ENCODE measurements at places on chromosomes 1 and 21. TPM values are rescaled to one million over a fixed set of nuclear protein-coding genes. Genes with fewer than 3 reads are reported as not detected.
A peak's percentile ranks its signal among the peaks of the same experiment; 100 is the strongest.

GRCh38 chr1:218521414-218522169 is 176.5 kb downstream of the TGFB2 start:
- peak; percentile 88 for DNase-seq
- no peaks in the 10 kb centered on the region for H3K27me3 ChIP-seq
- H3K36me3 ChIP-seq: no peaks in the 10 kb centered on the region
- no peak overlapping the region for H3K27ac ChIP-seq

GRCh38 chr1:173433751-173434326 is 43.3 kb upstream of the PRDX6 start:
- no peak for DNase-seq
- H3K4me1 ChIP-seq: peaks cover 32% of the 10 kb centered on the region
- no peaks in the 10 kb centered on the region for H3K36me3 ChIP-seq
- no peak overlapping the region for H3K27ac ChIP-seq
- H3K27me3 ChIP-seq: no peaks in the 10 kb centered on the region
- H3K4me3 ChIP-seq: no peak overlapping the region

DNA sequence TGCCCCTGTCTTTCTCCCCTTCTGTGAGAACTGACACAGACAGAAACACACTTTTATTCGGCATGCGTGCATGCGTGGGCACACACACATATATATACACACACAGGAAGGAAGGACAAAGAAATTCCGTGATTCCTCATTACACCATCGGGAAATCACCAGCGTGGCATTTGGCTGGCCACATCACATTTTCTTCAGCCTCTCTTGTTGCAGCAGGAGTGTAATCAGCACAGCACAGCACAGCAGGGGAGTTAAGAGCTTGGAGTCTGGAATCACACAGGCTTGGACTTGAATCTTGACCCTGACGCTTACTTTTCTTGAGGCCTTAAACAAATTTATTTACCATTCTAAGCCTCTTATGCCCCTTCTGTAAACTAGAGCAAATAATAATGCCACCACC is 45.3 kb upstream of the EPHA8 start:
- no peak for DNase-seq
- H3K4me3 ChIP-seq: no peak overlapping the region
- H3K27me3 ChIP-seq: no peaks in the 10 kb centered on the region
- no peaks in the 10 kb centered on the region for H3K4me1 ChIP-seq
- peaks cover 19% of the 10 kb centered on the region for H3K36me3 ChIP-seq
- H3K27ac ChIP-seq: no peak overlapping the region

Gene SEMA6C
- 2.0 TPM for total RNA-seq

GRCh38 chr1:61000327-61000726 is 82.0 kb upstream of the NFIA start:
- H3K27ac ChIP-seq: no peak overlapping the region
- no peak for DNase-seq
- no peaks in the 10 kb centered on the region for H3K4me1 ChIP-seq
- peaks cover 10% of the 10 kb centered on the region for H3K27me3 ChIP-seq

Gene KCNN3
- total RNA-seq: 0.26 TPM

Gene ACTL8
- total RNA-seq: not detected

DNA sequence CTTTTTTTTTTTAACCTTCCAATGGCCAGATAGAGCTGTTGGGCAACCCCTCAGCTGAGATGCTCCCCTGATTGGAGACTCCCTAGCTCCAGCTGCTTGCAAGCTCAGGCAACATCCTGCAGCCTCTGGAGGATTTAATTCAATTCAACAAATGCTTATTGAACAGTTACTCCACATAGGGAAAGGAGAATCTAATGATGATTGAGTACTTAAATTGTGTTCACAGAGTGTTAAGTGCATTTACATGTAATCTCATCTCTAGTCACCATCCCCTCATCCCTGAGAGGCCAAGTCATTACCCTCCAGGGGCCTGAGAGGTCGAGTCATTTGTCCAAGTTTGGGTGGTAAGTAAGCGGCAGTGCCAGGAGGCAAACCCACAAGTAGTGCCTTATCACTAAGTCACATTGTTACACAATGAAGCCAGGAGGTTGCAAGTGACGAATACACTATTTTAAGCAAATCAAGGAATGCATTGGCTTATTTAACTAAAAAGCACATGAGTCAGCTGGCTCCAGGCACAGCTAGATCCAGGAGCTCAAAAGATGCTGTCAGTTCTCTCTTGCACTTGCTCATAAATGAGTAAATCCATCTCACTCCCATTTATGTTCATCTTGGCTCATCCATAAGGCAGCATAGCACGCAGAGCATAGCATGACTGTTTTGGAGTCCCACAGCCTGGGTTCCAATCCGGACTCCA is 64.3 kb downstream of the OPTC start:
- peak; percentile 99 for DNase-seq
- peak overlapping the region; percentile 27 for H3K4me3 ChIP-seq
- peak overlapping the region; percentile 97 for H3K27ac ChIP-seq
- no peaks in the 10 kb centered on the region for H3K27me3 ChIP-seq
- no peaks in the 10 kb centered on the region for H3K36me3 ChIP-seq

Gene SSU72
- total RNA-seq: 283 TPM

GRCh38 chr1:212828395-212828794 is 19.1 kb downstream of the SPATA45 start:
- H3K4me1 ChIP-seq: no peaks in the 10 kb centered on the region
- no peak overlapping the region for H3K27ac ChIP-seq
- H3K4me3 ChIP-seq: no peak overlapping the region

Gene OR2T2
- total RNA-seq: not detected

GRCh38 chr1:3410142-3410925 is 44.1 kb upstream of the ARHGEF16 start:
- H3K36me3 ChIP-seq: no peaks in the 10 kb centered on the region
- H3K27me3 ChIP-seq: peaks cover 84% of the 10 kb centered on the region

Gene LHX8
- total RNA-seq: not detected

DNA sequence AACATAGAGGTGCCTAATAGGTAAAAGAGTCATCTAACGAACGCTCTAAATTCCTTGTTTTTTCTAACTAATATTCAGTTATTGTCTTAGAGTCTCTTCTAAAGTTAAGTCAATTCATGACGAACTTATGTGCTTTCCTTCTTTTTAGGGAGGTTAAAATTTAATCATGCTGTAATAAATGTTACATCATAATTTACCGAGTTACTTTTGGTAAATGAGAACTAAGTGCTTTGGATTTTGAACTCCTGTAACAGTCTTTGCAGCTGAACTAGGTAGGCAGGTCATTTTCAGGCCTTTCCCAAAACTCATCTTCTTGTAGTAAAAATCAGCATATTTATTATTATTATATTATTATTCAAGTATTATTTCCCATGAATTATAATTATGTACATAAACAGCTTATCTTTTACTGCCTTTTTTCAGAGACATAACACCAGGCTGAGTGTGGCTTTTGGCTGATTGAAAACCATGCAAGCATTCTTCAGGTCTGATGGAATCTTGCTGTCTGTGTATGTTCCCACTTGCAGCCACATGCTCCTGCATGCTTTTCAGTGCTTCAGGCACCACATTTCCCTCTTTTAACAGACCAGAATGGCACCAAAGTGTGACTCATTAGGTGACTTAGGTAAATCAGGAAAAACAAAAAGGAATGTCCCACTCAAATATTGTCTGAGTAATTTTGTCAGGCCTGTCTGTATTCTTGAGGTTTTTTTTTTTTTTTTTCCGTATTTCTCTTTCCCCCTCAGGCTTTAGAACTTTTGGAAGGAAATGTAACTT is 81.0 kb upstream of the CD55 start:
- no peak overlapping the region for H3K4me3 ChIP-seq
- no peaks in the 10 kb centered on the region for H3K27me3 ChIP-seq

- no peaks in the 10 kb centered on the region for H3K4me1 ChIP-seq
- H3K27ac ChIP-seq: no peak overlapping the region
- H3K4me3 ChIP-seq: no peak overlapping the region
- no peak for DNase-seq
- H3K36me3 ChIP-seq: peaks cover 5% of the 10 kb centered on the region
- H3K27me3 ChIP-seq: no peaks in the 10 kb centered on the region
Observed at GRCh38 chr1:178910023-178910422, 39.1 kb upstream of the ANGPTL1 start.

Gene NUDT17
- 2.4 TPM for total RNA-seq

Gene NUP133
- 66.5 TPM for total RNA-seq

GRCh38 chr21:29812947-29813346 is 126.8 kb downstream of the GRIK1 start:
- no peaks in the 10 kb centered on the region for H3K4me1 ChIP-seq
- no peak for DNase-seq
- H3K36me3 ChIP-seq: no peaks in the 10 kb centered on the region
- H3K27ac ChIP-seq: no peak overlapping the region

Gene SMCP
- not detected for total RNA-seq

DNA sequence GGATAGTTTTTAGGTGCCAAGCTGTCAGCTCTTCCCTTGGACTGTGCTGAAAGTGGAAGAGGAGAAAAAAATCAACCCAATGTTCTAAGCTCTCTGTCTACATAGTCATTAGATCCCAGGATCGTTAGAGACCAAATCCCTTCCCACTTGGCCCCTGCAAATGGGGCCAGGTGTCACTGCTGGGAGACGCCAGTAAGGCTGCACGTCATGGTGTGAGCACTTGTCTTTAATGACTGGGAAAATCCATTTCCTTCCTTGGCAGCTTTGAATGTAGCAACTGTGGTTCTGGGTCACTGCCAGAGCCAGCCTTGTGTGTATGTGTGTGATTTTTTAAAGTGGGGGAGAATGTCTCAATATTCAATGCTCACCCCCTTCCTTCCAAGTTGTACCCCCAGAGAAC is 59.9 kb downstream of the MAN1C1 start:
- H3K4me3 ChIP-seq: no peak overlapping the region
- H3K27me3 ChIP-seq: peaks cover 9% of the 10 kb centered on the region

DNA sequence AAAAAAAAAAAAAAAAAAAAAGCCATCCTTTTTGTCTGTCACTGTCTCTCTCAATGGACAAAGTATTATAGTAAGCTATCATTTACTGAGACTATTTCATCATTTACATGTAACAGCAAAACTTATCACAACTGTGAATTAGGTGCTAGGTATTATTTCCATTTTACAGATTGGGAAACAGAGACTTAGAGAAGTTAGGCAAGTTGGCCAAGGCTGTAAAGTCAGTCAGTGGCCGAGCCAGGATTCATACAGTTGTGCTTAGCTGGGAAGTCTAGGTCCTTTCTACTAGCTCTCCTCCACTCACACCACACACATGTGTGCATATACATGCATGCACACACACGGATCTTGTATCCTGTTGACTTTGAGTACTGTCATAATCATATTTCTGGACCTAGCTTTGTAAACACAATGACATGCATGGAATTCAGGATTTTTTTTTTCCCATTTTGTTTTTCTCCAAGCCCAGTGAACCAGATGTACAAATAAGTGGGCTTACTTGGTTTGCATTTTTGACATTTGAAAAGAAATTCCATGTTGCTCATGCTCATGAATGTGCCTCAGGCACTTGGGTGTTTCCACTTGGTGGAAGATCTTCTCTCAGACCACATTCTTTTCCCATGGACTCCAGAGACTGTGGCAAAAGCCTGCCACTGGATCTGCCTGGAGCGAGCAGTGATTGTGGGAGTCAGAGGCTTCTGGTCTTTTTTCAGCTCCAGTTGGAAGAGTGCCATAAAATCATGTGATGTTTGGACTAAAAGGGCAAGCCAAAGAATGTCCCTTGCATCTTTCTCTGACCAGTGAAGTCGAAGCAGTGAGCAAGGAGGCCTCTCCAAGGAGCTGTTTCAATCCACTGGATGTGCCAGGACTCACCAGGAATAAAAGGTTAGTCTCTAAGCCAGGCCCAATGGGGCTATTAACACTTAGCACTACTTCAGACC is 61.7 kb upstream of the DNAJC6 start:
- peaks cover 8% of the 10 kb centered on the region for H3K4me1 ChIP-seq
- peak; percentile 76 for DNase-seq
- no peaks in the 10 kb centered on the region for H3K36me3 ChIP-seq
- H3K27ac ChIP-seq: no peak overlapping the region
- no peaks in the 10 kb centered on the region for H3K27me3 ChIP-seq

DNA sequence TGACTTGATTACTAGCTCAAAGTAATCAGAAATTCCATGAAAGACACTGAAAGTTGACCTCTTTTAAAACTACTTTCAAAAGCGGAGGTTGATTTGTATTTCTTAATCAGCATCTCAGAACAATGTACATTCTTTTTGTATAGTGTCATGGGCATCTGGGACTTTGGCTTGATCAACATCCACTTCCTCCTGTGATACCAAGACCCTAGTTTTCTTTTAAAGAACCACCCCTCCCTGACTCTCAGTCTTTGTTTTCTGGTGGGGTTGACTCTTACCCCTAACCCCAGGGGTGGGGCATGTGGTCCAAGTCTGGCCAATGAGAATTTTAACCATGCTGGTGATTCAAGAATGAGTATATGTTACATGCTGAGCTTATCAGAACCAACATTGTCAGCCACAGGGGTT is 21.7 kb upstream of the IRF2BP2 start:
- DNase-seq: peak; percentile 85
- H3K27me3 ChIP-seq: no peaks in the 10 kb centered on the region
- H3K4me3 ChIP-seq: no peak overlapping the region
- peaks cover 41% of the 10 kb centered on the region for H3K4me1 ChIP-seq

Gene IPO13
- total RNA-seq: 33.7 TPM

GRCh38 chr21:16310176-16310575 is 580.4 kb downstream of the USP25 start:
- no peaks in the 10 kb centered on the region for H3K4me1 ChIP-seq
- no peak for DNase-seq
- no peak overlapping the region for H3K27ac ChIP-seq

GRCh38 chr21:14863745-14864210 is 201.0 kb downstream of the NRIP1 start:
- H3K27me3 ChIP-seq: no peaks in the 10 kb centered on the region
- peak overlapping the region; percentile 41 for H3K27ac ChIP-seq
- DNase-seq: peak; percentile 31
- H3K4me3 ChIP-seq: no peak overlapping the region

Gene OR6K3
- total RNA-seq: not detected

DNA sequence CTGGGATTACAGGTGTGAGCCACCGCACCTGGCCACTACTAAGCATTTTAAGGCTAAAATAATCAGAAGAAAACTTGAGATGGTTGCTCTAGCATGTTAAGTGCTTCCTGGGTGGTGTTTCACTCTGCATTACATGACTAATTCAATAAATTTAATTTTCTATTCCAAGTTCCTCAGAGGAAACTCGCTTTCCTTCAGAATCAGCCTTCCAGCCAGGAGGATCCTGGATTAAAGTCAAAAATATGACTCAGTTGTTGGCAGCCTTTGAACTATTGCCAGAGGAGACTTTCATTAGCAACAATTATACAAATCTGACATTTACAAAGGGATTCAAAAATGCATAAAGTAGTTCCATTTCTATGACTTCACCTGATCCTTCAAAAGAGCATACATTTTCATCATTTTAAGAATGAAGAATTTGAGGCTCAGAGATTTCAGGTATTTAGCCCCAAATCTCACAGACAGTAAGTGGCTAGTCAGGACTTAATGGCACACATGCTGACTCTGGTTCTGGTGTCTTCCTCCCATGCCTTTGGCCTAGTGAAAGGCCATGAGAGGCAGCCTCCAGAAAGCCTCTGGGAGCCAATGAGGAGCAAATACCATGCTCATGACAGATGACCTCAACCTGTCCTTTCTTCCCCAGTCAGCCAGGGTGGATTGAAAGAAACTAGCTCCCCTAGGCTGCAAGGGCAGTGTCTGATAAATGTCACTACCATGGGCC is 115.7 kb downstream of the MAP3K21 start:
- no peaks in the 10 kb centered on the region for H3K36me3 ChIP-seq
- H3K27me3 ChIP-seq: no peaks in the 10 kb centered on the region
- H3K27ac ChIP-seq: peak overlapping the region; percentile 55
- peak; percentile 98 for DNase-seq
- peaks cover 30% of the 10 kb centered on the region for H3K4me1 ChIP-seq
- H3K4me3 ChIP-seq: no peak overlapping the region

- H3K4me1 ChIP-seq: no peaks in the 10 kb centered on the region
- no peak overlapping the region for H3K27ac ChIP-seq
- no peak for DNase-seq
- H3K27me3 ChIP-seq: peaks cover 35% of the 10 kb centered on the region
- H3K36me3 ChIP-seq: no peaks in the 10 kb centered on the region
Observed at GRCh38 chr1:18803851-18804250, 55.6 kb downstream of the TAS1R2 start.

All from PC-3 (cell line).